ENCODE measurements at places on chromosomes 3 and 15.

- no peak for DNase-seq
Observed at GRCh38 chr15:31197497-31198414, 96.2 kb upstream of the TRPM1 start.

GRCh38 chr3:123854905-123855304 lies 29.2 kb downstream of the MYLK start:
- DNase-seq = no peak

GRCh38 chr3:55615694-55616295 lies 128.7 kb upstream of the WNT5A start:
- no peak for DNase-seq

DNA sequence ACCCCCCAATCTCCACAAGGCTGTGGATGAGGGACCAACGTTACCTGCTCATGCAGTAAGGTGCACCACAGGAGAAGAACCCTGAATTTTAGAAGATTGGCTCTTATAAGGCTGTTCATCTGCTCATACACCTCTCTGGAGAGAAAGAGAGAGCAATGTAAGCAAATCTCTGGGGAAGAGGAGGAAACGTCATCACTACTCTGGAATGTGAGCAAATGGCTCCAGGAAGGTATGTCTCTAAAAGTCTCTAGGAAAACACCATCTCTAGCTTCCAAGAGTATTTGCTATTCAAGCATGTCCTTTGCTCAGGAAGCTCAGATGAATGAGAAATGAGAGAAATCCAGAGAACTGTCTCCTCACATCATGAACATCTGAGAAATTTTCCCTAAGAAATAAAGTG lies 235.4 kb downstream of the TBL1XR1 start:
- no peak for DNase-seq

DNA sequence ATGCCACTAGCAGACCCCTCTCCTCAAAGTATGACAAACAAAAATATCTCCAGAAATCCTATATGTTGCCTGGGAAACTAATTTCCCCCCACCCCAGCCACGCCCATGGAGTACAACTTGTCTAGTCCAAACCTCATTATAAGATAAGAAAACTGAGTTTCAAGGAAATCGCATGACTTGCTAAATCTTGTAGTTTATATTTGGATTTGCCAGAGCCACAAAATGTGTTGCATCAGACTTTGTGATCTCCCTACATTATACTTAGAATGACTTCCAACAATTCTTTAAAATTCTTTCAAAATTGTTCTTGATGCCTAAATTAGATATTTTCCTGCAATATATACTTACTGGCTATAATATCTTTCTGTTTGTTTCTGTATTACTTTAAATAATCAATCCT lies 1034.4 kb downstream of the IGSF11 start:
- no peak for DNase-seq

DNA sequence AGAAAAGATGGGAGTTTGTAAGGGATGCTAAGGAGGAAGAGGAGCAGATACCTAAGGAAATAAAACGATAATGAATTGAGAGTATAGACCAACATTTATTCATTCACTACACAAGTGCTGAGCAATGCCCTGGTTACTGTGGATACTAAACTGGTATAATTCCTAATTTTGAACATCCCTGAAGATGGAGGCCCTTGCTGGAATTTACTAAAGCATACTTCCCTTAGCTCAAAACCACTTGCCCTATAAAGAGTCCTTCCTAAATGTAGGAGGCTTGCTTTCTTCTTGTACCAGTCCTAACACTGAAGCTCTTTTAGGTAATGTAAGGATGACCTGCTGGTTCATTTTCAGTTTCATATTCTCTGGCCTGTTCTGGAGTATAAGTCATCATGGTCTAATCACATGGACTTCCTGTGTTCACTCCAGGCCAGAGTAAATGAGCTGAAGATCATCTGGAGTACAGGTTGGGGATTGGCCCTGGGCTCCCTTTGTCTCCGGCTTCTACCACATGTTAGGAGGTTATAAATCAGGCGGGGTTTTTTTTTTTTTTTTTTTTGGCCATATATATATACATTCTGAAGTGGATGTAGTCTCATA lies 40.1 kb upstream of the MTMR10 start:
- DNase-seq = no peak

GRCh38 chr15:64782751-64783150 lies 7.4 kb upstream of the RBPMS2 start:
- DNase-seq = no peak

GRCh38 chr3:123311201-123311600 lies 109.5 kb downstream of the SEC22A start:
- DNase-seq = no peak

DNA sequence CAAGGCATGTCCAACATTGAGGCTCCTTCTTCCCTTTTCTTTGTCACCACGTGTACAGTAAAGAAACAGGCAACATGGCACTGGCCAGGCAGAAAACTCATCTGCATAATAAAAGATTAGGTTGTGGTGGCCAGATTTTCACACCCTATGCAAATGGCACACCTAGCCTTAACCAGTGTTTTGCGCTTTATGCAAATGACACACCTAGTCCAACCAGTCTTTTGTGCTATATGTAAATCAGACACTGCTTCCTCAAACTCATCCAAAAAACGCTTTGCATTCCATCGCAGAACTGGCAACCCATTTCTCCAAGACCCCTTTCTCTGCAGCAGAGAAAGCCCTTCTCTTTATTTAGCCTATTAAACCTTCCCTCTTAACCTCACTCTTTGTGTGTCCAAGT lies 109.1 kb downstream of the ZNF385D start:
- no peak for DNase-seq

DNA sequence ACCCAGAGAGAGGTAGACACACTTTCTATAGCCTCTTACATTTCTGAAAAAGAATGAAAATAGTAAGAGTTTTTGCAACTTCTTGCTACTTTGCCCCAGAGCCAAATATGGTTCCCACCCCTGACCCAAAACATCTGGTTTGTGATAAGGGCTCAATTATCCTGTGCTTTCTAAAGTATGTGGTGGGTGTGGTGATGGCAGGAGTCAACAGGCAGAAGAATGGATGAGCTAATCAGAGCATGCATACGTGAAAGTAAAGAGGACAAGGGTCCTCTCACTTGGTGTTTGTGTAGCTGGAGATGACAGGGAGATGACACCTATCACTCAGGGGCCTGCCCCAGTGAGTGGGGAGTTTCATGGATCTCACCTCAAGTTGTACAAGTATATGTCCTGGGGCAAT lies 19.1 kb downstream of the KBTBD8 start:
- DNase-seq = no peak

DNA sequence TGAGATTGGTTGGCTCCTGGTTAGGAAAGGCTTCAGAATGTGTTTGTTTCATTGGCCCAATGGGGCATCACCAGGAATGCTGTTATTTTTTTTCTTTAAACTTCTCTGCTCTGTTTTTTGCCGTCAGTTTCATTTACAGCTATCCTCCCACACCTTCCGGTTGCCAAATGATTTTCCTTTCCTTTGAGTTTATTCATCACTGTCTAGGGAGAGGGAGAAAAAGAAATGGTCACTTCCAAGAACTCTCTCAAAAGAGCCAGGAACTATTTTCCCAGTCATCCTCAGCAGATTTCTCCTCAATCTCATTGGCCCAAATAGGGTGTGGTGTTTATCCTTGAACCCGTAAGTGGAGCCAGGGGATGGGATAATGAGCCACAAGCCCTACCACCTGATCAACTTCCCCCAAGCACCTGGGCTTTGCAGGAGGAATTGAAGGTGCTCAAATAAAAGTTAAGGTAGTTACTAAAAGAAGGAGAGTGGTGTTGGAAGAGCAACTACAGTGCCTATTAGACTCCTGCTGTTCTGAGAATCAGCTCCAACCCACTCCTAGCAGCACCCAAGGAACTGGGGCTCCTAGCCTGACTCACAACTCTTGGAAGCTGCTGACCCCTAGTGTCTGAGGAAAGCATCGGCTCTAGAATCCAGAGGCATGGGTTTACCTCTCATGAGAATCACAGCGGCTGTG lies 183.8 kb upstream of the IL12A start:
- DNase-seq = peak; percentile 84

DNA sequence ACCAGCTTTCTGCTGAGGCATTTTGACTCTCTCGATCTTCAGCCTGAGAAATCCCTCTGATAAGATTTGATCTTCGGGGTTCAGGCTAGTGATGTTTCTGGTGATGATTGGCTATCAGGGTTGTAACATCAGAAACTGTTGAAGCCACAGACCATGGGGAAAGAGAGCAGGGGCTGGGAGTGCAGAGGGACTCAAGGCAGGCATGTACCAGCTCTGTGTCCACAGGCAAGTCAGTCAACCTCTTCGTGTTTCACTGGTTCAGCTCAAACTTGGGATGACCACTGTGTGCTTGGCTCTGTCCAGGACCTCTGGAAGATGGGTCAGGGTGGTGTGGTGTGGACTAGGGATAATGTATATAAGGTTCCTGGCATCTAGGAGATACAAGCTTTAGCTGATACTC lies 116.5 kb downstream of the EEFSEC start:
- DNase-seq = no peak

DNA sequence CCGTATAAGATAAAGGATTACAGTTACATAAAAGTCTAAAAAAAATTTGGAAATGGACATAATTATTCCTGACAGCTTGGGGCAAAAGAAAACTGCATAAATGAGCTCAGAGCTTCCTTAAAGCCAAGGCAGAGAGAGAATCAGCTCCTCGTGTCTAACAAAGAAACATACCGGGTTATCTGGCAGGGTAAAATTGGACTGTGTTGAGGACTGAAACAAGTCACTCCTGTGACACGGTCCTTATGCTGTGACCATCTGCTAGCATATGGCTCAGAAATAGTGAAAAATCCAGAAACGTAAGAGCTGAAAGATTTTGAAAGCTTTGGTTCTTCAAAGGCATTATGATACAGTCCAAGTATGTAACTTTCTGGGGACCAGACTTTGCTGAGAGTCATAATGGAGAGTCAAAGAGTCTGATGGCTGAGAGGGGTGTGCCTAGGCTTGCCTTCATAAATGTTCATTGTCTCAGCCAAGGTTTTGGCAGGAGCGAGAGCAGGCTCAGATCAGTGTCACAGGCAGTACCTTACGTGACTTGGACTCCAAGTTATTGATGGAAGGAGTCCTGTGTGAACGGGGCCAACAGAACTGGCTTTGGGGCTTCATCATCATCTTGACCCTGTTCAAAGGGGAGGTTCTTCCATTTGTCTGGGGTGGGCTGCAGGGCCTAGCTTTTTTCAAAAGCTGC lies 12.5 kb downstream of the MAP6D1 start:
- no peak for DNase-seq

DNA sequence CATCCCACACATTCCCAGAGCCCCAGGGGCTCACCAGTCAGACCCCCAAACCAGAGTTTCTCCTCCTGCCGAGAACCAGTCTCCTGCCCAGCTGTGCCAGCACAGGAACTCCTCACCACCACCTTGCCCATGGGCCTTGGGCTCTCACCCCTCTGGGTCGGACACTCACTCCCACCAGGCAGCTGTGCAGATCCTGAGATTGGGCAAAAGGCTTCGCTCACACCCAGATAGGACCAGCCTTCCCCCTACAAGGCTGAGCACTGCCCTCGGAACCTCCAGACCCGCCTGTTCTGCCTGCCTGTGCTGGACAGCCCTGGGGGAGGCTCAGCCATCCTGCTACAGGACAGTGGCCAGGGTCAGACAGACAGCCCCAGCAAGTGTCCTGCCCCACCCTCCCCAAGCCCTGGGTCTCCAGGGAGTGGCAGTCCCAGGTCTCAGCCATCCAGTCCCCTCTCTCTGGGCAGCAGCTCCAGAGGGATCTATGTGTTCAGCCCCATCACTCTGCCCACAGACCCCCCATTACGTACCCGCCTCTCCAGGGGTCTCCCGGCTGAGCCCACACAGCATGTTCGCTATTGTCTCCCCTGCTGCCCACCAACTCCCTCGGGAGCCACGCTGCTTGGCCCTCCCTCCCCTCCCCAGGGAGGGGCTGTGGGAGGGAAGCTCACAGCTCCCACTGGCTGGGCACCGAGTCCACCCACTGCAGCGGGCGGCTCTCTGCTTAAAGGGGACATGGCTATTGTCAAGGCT lies at the start of gene GRIP2:
Gene GRIP2 (minus strand): TSS at position 601 of the 750 bp plus-strand sequence. CDS start 34 bp downstream, at position 567.
- DNase-seq = no peak

DNA sequence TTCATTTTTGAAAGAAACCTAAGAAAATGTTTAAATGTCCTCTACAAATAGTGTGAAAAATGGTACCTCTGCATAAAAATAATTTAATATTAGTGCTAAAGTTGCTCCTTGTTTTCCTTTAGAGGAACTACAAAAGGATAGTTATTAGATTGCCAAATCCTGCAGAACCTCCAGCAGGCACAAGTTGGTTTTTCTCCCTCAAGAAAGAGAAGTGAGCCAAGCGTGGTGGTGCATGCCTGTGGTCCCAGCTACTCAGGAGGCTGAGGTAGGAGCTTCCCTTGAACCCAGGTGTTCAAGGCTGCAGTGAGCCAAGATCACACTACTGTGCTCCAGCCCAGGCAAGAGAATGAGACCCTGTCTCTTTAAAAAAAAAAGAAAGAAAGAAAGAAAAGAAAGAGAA lies 85.1 kb upstream of the TSEN2 start:
- DNase-seq = no peak

DNA sequence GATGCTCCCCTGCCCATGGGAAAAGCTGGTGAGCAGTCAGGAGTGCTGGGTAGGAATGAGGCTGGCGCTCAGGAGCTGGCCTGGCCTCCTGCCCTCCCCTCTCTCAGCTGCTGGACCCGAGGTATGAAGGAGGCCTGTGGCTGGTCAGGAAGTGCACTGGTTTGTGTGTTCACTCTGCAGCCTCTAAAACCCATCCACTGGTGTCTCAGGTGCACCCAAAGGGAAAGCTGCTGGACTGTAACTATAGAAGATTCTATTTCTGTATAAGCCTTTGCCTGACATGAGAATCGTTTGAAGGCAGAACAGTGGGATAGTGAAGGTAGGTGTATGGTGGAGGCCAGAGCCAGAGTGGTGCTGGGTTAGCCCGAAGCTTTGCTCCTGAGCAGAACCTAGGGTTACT lies 5.7 kb upstream of the CPNE9 start:
- no peak for DNase-seq

Data from LoVo (cell line).